ENCODE measurements at places on chromosomes 6 and 20.

DNA sequence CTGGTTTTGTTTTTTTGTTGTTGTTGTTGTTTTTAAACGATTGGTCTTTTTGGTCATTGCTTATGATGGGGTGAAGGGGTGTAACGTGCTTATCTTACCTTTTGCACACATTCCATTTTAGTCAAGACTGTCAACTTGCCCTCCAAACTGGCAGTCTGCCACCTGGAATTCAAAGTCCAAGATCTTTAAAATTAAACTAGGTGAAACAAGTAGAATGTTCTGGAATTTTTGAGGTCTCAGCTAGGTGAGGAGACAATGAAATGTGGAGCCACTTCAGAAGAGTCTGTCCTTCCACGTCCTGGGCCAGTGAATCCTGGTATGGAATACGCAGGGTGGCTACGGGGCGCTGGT is 344.6 kb downstream of the ZFAND3 start:
- no peaks in the 10 kb centered on the region for H3K27me3 ChIP-seq
- H3K27ac ChIP-seq, result no peak overlapping the region
- H3K36me3 ChIP-seq, result no peaks in the 10 kb centered on the region
- no peak for DNase-seq
- H3K4me1 ChIP-seq, result peaks cover 3% of the 10 kb centered on the region

- no peaks in the 10 kb centered on the region for H3K36me3 ChIP-seq
- H3K27me3 ChIP-seq, result no peaks in the 10 kb centered on the region
Observed at GRCh38 chr6:157990321-157991066, 8.8 kb downstream of the SYNJ2 start.

GRCh38 chr20:31497838-31498540 is 16.3 kb upstream of the HM13 start:
- no peaks in the 10 kb centered on the region for H3K4me1 ChIP-seq
- H3K4me3 ChIP-seq, result no peak overlapping the region
- no peaks in the 10 kb centered on the region for H3K27me3 ChIP-seq

GRCh38 chr6:37979392-37980221 is 160.1 kb downstream of the ZFAND3 start:
- H3K4me1 ChIP-seq, result no peaks in the 10 kb centered on the region
- H3K27ac ChIP-seq, result no peak overlapping the region
- H3K36me3 ChIP-seq, result no peaks in the 10 kb centered on the region

DNA sequence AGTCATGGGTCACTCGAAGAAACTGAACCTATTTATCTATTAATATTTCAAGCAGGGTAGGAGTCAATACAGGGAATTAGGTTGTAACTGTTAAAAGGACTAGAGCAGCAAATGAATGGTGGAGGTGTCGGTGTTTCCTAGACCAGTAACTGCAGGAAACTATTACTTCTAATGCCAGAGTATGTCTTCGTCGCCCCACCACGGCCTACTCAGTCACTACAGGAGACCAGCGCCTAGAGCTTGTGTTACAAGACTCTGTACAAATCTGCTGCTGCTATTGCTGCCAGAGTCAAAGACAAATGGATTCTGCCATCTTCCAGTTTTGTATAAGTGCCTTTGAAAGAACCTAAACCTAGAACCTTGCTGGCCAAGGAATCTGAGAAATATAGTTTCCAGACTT is 343.9 kb downstream of the SOX4 start:
- no peak for DNase-seq
- H3K27ac ChIP-seq, result no peak overlapping the region
- H3K4me3 ChIP-seq, result no peak overlapping the region
- H3K36me3 ChIP-seq, result no peaks in the 10 kb centered on the region
- H3K27me3 ChIP-seq, result no peaks in the 10 kb centered on the region

- H3K36me3 ChIP-seq, result peaks cover 50% of the 10 kb centered on the region
- peak overlapping the region; percentile 40 for H3K4me3 ChIP-seq
- DNase-seq, result no peak
- no peaks in the 10 kb centered on the region for H3K4me1 ChIP-seq
- H3K27ac ChIP-seq, result peak overlapping the region; percentile 75
Observed at GRCh38 chr20:19975436-19975799, 41.7 kb upstream of the NAA20 start.

GRCh38 chr6:122048570-122048969 is 350.9 kb upstream of the HSF2 start:
- H3K27ac ChIP-seq, result no peak overlapping the region
- no peak overlapping the region for H3K4me3 ChIP-seq
- no peak for DNase-seq
- no peaks in the 10 kb centered on the region for H3K4me1 ChIP-seq

DNA sequence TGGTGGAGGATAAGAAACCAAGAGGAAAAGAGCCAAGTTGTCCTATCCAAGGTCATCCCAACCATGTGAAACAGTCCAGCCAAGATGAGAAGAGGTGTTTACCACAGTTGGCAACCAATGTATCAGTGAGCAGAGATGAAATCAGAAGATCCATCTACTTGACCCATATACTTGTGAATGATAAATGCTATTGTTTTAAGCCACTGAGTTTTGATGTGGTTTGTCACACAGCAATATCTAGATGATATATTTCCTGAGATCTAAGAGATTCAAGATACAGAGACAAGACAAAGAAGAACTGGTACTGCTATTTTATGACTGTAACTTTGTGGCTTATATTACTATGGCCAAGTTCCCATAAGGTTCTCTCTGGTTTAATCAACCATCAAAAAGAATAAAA is 721.2 kb downstream of the MAFB start:
- no peaks in the 10 kb centered on the region for H3K27me3 ChIP-seq
- H3K27ac ChIP-seq, result no peak overlapping the region
- H3K36me3 ChIP-seq, result no peaks in the 10 kb centered on the region

DNA sequence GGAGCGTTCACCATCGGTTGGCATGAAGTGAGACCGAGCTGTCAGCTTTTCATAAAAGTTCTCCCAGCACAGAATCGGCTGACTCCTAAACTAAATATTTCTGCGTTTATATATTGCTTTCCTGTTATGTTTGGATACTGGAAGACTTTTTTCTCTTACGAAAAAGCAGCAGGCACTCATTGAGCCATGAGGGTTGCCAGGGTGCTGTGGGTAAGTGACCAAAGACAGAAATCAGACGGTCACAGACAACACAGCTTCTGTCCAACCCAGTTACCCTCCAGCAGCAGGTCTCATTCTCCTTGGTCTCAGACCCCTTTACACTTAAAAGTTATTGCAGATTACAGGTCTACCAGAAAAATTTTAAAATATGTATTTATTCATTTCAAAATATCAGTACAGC is 113.7 kb downstream of the FAM120B start:
- H3K27me3 ChIP-seq, result no peaks in the 10 kb centered on the region
- no peaks in the 10 kb centered on the region for H3K4me1 ChIP-seq
- no peak overlapping the region for H3K27ac ChIP-seq
- no peaks in the 10 kb centered on the region for H3K36me3 ChIP-seq
- DNase-seq, result no peak

GRCh38 chr6:2625581-2625980 is 125.1 kb downstream of the MYLK4 start:
- H3K27ac ChIP-seq, result no peak overlapping the region
- no peak overlapping the region for H3K4me3 ChIP-seq
- H3K27me3 ChIP-seq, result no peaks in the 10 kb centered on the region
- no peak for DNase-seq
- no peaks in the 10 kb centered on the region for H3K36me3 ChIP-seq

DNA sequence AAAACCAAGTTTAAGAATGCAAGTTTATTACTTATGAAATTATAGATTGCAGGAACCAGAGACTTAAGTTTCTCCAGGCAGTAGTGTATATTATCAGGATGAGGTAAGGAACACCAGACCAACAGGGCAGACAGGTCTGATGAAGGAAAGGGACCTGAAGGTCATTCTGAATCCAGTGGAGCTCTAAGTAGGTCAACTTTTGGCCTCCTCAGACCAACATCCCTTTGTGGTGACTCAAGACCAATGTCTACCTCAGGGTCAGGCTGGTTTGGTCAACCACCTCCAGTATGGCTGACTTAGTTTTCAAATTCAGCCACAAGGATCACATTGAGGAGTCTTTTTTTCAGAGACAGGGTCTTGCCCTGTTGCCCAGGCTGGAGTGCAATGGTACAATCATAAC is 38.7 kb upstream of the TFAP2A start:
- no peak overlapping the region for H3K4me3 ChIP-seq
- no peak for DNase-seq
- H3K4me1 ChIP-seq, result no peaks in the 10 kb centered on the region
- no peaks in the 10 kb centered on the region for H3K36me3 ChIP-seq
- peaks cover 8% of the 10 kb centered on the region for H3K27me3 ChIP-seq

GRCh38 chr20:61733216-61733615 is 332.5 kb downstream of the TAF4 start:
- DNase-seq, result no peak
- no peaks in the 10 kb centered on the region for H3K36me3 ChIP-seq
- no peaks in the 10 kb centered on the region for H3K27me3 ChIP-seq
- no peak overlapping the region for H3K27ac ChIP-seq
- H3K4me3 ChIP-seq, result no peak overlapping the region

DNA sequence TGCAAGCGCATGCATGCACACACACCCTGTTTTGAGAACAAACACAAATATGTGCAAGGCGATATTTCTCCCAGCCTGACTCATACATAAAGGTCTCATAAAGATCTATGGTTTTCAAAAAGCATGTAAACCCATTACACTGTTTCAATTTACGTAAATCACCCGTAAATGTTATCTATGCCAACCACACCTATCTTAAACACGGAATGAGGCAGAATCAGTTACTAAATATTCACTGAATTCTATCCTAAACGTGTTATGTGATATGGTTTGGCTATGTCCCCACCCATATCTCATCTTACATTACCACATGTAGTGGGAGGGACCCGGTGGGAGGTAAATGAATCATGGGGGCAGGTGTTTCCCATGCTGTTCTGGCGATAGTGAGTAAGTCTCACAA is 621.6 kb downstream of the KIF16B start:
- no peaks in the 10 kb centered on the region for H3K27me3 ChIP-seq
- no peak for DNase-seq
- H3K4me3 ChIP-seq, result no peak overlapping the region
- no peaks in the 10 kb centered on the region for H3K36me3 ChIP-seq
- no peak overlapping the region for H3K27ac ChIP-seq

DNA sequence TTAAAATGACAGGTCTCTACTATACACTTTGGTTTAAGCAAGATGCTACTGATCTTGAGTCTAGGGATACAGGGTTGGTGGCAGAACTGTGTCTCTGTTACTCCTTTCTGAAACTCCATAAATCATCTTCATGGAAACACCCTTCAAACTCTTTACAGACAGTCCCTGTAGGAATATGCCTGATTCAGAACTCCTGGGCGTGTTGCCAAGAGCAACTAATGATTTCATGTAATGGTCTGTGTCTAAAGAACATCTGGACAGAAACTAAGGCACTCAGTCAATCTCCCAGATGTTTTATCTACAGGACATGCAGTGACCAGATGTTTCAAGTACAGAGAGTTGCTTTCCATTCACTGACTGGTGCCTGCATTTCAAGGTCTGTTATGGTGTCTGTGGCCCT is 464.4 kb upstream of the CHD6 start:
- H3K4me1 ChIP-seq, result no peaks in the 10 kb centered on the region
- no peak overlapping the region for H3K27ac ChIP-seq
- DNase-seq, result peak; percentile 16
- H3K27me3 ChIP-seq, result no peaks in the 10 kb centered on the region
- no peaks in the 10 kb centered on the region for H3K36me3 ChIP-seq
- no peak overlapping the region for H3K4me3 ChIP-seq

GRCh38 chr20:9647741-9648140 is 133.4 kb downstream of the LAMP5 start:
- no peaks in the 10 kb centered on the region for H3K36me3 ChIP-seq
- no peaks in the 10 kb centered on the region for H3K4me1 ChIP-seq
- no peak for DNase-seq

DNA sequence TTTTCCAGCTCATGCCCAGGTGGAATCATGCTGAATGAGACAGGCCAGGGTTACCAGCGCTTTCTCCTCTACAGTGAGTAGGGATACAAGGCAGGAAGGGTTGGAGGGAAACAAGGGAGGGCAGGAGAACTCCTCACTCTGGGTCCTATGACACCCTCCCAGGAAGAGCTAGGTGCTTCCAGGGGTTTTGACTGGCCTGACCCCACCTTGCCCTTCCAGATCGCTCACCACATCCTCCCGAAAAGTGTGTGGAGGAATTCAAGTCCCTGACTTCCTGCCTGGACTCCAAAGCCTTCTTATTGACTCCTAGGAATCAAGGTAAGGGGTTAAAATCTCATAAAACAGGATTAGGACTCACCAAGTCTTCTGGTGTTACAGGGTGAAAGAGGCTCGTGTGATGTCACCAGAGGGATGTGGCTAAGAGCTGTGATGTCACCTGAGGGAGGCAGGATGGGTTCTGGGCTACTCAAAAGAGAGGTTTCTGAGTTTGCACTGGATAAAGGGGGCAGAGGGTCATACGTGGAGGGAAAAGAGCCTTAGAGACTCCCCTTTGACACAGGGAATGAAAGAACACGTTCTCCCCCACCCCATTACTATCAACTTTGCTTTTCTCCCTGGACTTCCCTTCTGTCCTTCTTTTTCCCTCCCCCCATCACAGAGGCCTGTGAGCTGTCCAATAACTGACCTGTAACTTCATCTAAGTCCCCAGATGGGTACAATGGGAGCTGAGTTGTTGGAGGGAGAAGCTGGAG is 1.9 kb downstream of the APOM start:
- no peaks in the 10 kb centered on the region for H3K27me3 ChIP-seq
- H3K4me1 ChIP-seq, result peaks cover 19% of the 10 kb centered on the region
- peaks cover 45% of the 10 kb centered on the region for H3K36me3 ChIP-seq
- H3K27ac ChIP-seq, result no peak overlapping the region

DNA sequence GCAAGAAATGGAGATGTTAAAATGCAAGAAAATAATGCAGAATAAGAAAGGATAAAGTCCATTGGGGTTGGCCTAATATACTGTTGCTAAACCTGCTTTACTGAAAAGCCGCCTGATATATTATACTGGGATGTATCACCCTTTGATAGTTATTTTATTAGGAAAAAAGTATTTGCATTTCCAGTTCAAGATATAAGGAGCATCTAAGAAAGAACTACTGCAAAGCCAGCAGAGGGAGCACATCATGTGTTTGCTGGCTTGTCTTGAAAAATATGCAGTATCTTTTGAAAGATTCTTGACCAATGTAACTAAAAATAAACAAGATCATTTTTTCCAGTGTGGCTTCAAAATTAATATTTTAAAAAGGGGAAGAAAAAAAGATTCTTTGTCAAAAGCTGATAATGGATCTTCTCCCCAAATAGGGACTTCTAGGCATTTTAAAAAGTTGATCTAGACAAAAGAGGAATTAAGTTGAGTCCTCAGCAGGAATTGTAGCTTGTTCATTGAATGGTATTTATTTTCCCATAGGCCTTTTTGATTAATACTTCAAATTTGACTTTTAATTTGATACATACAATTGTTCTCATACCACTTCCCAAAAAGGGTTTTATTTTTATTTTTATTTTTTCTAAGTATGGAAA is 214.9 kb downstream of the ZFAND3 start:
- no peaks in the 10 kb centered on the region for H3K27me3 ChIP-seq
- H3K4me3 ChIP-seq, result no peak overlapping the region
- no peak overlapping the region for H3K27ac ChIP-seq
- DNase-seq, result peak; percentile 23

GRCh38 chr6:78749326-78749725 is 118.0 kb upstream of the IRAK1BP1 start:
- no peak for DNase-seq
- H3K36me3 ChIP-seq, result no peaks in the 10 kb centered on the region
- no peaks in the 10 kb centered on the region for H3K4me1 ChIP-seq
- H3K4me3 ChIP-seq, result no peak overlapping the region
- no peak overlapping the region for H3K27ac ChIP-seq

GRCh38 chr6:34589691-34590090 is 33.6 kb upstream of the SPDEF start:
- no peak for DNase-seq
- no peak overlapping the region for H3K27ac ChIP-seq
- H3K27me3 ChIP-seq, result no peaks in the 10 kb centered on the region
- no peaks in the 10 kb centered on the region for H3K4me1 ChIP-seq
- H3K4me3 ChIP-seq, result no peak overlapping the region
- H3K36me3 ChIP-seq, result peaks cover 2% of the 10 kb centered on the region

Data from small intestine (tissue), 16 donors.